ENCODE measurements at places on chromosomes 1 and 21.

GRCh38 chr1:219414250-219414649 is 198.7 kb downstream of the ZC3H11B start:
- DNase-seq: no peak

GRCh38 chr21:15065392-15066122 is 757 bp upstream of the NRIP1 start:
- peak; percentile 93 for DNase-seq

DNA sequence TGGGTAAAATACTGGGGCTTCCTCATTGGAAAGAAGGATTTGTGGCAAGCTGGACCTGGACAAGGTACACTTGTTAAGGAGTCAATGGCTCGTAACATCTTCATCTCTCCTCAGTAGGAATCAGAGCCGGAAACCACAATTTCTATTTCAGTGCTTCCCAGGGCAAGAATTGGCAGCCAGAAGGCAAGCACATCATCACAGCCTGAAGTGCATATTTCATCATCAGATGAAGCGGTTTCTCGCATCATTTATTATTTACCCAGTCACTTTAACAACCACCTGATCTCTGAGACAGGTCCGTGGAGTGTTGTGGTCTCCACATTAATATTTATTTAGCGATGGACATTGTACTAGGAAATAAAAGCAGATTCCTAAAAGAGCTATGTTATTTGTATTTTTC is 55.0 kb downstream of the KCNJ15 start:
- DNase-seq: no peak

DNA sequence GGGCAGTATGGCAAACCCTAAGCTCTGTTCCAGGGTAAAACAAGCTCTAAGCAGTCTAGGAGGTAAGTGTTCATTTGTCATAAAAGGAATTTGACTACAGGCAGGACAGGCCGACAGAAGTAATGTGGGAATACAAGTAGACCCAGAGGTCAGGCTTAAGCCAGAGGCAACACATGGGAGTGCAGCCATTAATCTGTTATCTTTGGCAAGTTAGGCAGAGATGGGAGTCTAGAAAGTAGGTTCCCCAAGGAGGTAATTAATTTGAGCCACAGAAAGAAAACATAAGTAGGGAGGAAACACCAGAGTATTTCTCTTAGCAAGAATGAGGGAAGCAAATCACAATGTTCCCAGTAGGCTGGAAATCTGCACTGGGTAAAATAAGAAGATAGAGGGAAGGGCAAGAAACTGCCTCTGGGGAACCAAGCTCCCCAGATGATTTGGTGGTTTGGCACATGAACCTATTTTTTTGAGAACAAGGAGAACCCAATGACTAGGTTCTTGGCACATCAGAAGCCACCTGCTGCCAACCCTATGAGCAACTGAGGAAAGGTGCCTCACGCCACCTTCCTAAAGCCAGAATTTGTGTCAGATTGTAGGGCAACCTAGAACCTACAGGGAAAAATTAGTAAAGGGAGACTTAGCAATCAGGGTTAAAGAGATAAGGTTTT is 636.4 kb upstream of the PLXNA2 start:
- DNase-seq: no peak

DNA sequence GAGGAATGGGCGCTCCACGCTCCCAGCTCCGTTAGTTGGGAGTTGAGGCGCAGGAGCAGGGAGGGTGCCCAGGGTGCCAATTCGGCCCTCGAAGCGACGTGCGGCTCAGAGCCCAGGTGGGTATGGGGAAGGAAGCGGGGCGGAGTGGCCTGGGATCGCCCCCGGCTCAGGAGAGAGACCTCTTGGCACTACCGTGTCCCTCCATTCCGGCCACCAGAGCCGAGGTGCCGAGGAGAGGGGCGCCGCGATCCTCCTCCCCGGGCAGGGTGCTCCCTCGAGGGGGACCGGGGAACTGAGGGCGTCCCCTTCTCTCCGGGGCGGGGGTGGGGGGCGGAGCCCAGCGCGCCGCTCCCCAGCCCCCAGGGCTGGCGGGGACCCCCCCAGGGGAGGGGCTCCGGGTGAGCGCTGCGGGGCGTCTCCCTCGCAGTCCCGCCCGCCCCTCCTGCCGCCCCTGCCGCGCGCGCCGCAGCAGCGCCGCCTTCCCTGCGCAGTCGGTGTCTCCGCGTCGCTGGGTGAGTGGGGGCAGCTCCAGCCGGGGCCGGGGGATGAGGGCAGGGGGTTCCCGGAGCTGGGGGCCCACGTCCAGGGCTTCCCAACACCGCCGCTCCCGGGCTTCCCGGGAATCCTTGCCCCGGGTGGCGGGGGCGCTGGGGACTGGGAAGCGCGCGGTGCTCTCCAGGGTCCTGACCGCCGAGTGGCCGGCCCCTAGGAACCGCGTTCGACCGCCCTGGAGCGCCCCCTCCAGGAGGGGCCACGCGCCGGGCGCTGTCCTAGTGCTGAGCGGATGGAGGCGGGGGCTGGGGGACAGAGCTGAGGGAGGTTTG is at the start of gene HPCA:
HPCA (plus strand) TSS at position 488 of the 824 bp plus-strand sequence. CDS start 2,408 bp downstream, outside the sequence.
- peak; percentile 85 for DNase-seq

DNA sequence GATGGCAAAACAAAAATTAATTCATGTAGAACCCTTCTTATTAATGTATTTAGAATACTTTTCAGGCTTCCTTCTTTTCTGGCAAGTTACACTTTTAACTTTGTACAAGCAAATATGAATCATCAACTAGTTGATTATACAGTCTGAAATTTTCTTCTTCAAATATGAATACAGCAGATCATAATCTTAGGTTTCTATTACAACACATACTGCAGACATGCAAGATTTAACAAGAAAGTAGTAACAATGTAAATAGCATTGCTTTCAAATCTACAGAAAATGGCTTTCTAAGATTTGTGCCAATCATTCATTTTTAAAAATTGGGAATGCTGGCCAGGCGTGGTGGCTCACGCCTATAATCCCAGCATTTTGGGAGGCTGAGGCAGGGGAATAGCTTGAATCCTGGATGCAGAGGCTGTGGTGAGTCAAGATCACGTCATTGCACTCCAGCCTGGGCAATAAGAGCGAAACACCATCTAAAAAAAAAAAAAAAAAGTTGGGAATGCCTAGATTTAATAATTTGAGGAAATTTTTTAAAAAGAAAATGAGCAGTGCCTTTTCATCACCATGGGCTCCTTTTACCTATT is 68.4 kb upstream of the DPYD start:
- no peak for DNase-seq

GRCh38 chr1:27967106-27967883 is 7.5 kb downstream of the XKR8 start:
- peak; percentile 37 for DNase-seq

DNA sequence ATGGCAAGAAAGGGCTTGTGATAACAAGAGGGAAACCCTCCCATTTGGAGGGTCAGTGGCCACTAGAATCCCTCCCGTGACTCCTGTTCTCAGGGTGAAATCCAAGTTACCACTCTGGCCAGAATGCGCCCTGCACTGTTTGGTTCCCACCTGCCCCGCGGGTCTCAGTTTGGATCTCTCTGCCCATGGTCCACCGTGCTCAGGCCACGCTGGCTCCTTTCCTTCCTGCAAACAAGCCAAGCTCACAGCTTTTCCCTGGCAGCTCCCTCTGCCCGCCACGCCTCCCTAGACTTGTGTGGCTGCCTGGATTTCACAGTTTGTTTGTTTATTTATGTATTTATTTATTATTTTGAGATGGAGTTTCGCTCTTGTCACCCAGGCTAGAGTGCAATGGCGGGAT is 179.5 kb upstream of the VAMP3 start:
- DNase-seq: peak; percentile 42

DNA sequence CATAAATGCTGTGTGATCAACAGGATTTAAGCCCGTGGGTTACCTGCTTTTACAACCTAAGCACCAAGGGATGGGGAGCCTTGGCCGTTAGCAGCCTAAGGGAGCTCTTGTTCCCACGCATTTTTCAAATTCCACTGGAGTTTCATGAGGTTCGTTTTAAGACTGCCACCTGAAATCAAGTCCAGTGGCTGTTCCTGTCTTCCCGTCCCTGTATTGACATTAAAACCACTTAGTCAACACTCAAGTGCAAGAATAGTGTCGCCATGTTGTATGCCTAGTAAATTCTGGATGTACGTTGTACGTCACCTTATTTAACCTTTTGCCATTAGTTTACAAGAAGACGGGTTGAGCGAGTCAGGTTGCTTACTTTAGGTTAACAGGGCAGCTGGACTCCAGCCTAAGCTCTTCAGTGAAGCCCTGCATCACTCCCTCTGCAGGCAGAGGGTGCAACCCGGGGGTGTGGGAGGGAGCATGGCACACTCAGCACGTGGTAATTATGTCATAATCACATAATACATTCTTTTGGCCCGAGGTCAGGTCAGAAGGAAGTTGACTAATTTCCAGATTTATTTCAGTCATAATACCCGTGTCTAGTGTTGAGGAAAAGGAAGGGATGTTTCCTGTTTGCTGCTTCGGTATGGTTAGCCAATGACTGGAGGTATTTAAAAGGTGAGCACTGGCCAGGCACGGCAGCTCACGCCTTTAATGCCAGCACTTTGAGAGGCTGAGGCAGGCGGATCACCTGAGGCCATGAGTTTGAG is 42.5 kb downstream of the CNST start:
- DNase-seq: no peak

- DNase-seq: no peak
Measured at GRCh38 chr1:238343852-238344251, 453.1 kb upstream of the ZP4 start.

GRCh38 chr1:237029850-237030535 is 12.0 kb upstream of the RYR2 start:
- DNase-seq: no peak
